ENCODE measurements at places on chromosomes 5 and 9. TPM values are rescaled to one million over a fixed set of nuclear protein-coding genes. Genes with fewer than 3 reads are reported as not detected.

GRCh38 chr5:139422307-139422893 is 16.9 kb downstream of the DNAJC18 start:
- DNase-seq = peak; percentile 57

Gene OLFM1
- total RNA-seq = 0.17 TPM

Gene DND1
- 2.6 TPM for total RNA-seq

DNA sequence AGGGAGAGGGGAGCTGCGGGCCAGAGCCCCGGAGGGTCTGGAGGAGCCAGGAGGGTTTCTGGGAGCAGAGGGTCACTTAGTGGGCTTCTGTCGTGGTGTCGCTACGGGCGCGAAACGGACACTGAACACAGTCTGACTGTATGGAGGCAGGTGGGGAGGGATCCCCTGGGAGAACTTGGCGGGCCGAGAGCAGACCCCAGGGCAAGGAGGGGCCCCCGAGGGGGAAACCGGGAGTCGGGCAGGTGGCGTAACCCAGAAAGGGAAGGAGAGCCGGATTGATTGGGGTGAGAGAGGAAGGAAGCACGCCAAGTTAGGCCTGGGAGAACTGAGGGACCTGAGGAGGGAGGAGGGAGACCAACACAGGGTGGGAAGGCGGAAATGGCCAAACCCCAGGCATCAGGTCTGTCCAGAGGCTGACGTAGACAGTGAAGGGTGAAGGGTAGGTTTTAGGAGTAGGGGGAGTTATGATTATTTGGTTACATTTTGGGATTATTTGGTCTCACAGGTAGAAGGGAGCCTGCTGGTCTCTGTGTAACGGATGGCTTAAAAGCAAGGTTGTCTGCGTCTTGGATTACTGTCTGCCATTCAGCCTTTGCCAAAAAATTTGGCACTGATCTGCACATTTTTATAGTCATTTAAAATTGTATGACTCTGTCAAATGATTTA is 3.3 kb upstream of the MSMP start:
- peak; percentile 46 for DNase-seq

Gene TLE1
- 21.7 TPM for total RNA-seq

DNA sequence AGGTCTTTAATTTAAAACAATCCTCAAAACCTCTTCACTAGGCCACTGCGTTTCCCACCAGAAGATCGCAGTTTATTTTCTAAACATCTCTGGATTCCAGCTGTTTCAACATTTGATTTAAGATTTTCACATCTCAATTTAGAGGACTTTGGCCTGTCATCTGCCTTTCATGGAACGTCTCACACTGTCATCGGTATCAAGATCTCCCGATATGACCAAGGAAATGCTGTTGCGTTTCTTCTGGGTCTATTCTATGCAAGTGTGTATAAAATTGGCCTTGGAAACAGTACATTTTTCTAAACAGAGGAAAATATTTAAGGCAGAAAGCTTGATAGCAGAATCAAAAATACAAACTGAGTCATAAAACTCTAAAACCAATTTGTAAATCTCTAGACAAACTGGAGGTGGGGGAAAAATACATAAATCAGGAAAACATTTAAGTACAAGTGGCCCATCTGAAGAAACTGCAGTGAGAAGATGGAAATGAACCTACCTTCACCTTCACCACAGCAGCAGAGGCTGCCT is 53.6 kb upstream of the SIMC1 start:
- DNase-seq = no peak

Gene TAF11L7
- not detected for total RNA-seq

GRCh38 chr9:136644593-136645351 is 17.9 kb upstream of the EGFL7 start:
- DNase-seq = no peak

Gene ANKRD34B
- total RNA-seq = not detected

GRCh38 chr9:7862170-7862569 is 62.6 kb upstream of the DMAC1 start:
- DNase-seq = peak; percentile 2

GRCh38 chr9:77933019-77933418 is 98.6 kb downstream of the GNAQ start:
- DNase-seq = peak; percentile 62

DNA sequence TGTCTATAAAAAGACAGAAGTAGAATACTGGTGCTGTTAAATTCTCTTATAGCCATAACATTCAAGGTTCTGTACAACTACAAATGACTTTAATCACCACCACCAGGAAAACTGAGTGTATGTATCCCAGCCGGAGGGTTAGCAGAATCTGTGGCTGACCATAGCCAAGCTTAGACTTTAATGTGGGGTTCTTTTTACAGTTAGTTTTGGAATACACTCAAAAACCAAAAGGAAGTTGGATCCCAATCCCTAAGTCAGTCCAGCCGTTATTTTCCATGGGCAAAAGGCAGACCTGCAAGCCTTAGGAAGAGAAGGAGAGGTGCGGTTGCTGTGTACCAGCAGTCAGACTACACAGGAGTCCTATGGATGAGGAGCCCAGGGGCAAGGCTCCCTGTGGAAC is 179.8 kb downstream of the ENC1 start:
- DNase-seq = no peak

DNA sequence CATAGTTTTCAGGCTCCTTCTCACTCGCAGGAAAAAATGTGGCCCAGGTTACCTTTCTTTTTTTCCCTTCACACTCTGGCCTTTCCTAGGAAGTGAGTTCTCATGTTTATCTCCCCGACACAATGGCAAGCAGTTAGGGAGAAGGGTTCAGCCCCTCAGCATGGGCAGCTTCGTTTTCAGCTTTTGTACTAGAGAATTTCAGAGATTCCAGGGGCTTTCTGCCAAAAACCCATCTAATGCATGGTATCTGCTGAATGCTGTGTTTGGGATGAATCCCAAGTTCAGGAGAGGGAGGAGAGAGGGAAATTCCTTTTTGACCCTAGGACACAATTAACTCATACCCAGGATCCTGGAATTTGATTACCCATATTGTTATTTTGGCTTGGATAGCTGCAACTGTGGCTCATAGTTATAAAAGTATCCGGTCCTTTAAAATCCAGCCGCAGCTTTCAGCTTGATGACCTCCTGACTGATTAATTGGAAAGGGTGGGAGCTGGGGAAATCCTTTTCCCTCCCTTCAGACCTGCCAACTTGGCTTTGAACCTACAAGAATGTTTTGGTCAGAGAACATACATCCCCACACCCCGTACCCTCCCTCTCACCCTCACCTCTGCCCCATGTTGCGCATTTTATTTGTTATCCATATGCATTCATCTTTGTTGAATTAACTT is 78.4 kb downstream of the TMEM252 start:
- no peak for DNase-seq

Gene REEP2
- 14.5 TPM for total RNA-seq

- DNase-seq = peak; percentile 56
These were observed 22.1 kb upstream of the STXBP1 start for GRCh38 chr9:127589955-127590370.

Gene IL4
- total RNA-seq = not detected

GRCh38 chr5:60514152-60514551 is 185.8 kb downstream of the DEPDC1B start:
- DNase-seq = no peak

DNA sequence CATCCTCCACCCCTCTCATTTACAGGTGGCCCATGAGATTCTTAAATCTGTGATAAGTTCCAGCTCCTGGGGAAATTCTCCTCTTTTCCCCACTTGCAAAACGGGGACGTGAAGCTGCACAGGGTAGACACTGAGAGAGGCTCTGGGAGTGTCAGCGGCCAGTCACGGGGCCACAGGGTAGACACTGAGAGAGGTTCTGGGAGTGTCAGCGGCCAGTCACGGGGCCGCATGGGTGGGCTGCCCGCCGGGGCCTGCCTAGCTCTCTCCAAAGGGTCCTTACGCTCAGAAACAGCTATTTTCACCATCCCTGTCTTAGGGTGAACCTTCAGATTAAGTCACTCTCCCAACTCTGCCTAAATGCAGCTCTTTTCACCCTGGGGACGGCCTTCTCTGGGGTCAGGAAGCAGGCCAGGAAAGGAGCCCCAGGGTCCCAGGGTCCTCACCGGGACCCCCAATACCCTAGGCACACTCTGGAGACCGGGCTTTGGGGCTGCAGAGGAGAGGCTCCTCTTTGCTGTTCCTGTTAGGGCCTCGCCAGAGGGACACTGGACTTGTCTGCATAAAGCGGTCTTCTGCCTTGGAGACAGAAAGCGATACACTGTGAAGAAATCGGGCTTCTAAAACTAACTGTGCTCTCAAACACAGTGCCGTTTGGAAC is 1.5 kb downstream of the FAM78A start:
- no peak for DNase-seq

- peak; percentile 87 for DNase-seq
These were observed 597.9 kb upstream of the TLE4 start for GRCh38 chr9:78973907-78974306.

- no peak for DNase-seq
These were observed 44.2 kb upstream of the NKX2-5 start for GRCh38 chr5:173279166-173279565.

Gene ADGRD2
- total RNA-seq = 0.50 TPM

DNA sequence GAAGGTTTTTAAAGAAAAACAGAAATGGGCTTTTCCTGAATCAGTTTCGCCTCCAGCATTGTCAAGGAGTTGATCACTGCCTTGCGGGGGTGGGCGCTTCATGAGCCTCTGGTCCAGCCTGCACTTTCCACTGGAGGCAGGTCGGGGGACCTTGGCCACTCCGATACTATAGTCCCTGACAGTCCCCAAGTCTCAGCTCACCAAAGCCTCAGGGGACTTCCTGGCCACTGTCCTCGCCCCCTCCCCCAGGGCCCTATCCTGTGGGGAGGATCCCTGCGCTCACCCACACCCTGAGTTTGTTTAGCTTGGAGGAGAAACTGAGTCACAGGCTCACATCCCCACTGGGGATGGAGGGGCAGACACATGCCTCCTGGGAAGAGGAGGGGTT is 1.4 kb downstream of the SLC6A19 start:
- DNase-seq = no peak

DNA sequence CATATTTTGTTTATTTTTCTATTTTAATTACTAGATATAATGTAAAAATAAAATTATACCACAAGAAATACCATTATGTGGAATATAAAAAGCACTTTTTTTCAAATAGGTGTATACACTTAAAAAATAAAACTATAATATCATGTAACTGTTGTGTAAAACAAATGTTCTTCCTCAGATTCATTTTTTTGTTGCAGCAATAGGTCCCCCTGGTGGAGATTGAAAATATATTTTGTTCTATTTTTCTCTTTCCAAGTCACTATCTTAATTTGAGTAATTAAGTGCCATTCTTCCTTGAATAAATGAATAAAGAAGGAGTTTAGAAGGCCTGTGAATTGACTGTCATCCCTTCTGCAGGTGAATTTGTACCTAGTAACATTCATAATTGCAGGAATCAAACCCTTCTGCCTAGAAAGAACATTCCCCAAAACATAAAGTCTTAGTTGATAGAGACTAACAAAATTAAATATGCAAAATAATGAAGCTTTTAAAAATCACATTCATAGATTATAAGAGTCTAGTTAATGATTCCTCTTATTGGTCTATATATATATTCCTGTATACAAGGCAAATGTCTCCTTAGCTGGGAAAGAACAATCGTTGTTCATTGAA is 23.4 kb downstream of the CETN3 start:
- no peak for DNase-seq

- DNase-seq = no peak
These were observed 827.6 kb upstream of the ACO1 start for GRCh38 chr9:31556667-31557463.

DNA sequence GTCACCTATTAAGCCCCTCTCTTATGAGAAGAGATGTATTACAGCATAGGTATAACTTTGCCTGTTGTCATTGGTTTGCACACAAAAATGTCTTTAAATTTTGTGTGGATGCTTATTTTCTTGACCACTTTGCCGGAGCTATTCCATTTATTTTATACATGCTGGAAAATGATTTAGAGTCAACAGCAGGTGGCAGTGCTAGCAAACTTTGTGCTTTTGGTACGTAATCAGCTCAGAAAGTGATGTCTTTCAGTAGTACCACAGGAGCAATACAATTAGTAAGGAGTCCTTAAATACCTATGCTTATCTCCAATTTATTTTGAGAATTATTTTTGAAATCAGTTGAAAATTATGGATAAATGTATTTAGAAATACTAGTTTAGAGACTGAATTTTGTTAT is 19.8 kb upstream of the NUDT12 start:
- DNase-seq = peak; percentile 32

DNA sequence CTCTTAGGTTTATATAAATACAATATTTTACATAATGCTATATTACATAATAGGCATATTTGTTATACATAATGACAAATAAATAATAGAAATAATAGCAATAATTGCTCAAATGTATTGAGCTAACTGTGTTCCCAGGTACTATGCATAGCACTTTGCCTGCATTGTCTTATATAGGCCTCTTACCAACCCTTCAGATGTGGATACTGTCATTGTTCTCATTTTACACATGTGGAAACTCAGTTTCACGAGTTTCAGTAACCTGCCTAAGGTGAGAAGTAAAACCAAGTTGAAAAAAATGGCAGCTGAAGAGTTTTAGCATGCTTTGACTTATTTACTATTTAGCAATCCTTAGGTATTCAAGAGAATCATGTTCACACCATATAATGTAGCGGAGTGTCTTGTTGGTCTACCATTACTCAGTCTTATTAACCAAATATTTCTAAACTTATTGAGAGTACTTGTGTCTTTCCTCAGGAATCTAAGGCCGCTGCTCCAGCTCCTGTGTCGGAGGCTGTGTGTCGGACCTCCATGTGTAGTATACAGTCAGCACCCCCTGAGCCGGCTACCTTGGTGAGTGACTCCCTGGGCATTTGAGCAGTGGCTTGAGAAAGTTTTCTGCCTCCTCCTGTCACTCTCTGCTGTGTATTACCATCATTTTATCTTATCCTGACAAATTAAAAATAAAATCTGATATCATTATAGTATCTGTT is 57.5 kb downstream of the ERAP1 start:
- DNase-seq = no peak

DNA sequence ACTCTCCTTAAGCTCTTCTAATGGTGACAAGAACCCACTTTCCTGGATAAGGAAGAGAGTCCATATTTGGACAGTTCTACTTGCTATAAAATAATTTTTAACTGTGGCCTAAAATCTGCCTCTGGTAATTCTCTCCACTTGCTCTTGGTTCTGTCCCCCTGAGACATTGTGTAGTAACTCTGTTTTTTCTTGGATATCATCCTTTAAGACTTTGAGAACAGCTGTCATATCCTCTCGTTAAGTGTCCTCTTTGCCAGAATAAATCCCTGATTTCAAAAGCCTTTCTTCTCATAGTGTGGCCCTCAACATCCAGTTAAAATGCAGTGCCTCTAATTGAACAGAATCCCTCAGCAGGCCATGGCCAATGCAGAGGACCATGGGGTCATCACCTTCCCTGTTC is 101.5 kb downstream of the ARHGEF28 start:
- DNase-seq = no peak

GRCh38 chr5:42905827-42906226 is 94.1 kb upstream of the SELENOP start:
- no peak for DNase-seq

Measured in mammary epithelial cell (primary cell).